ENCODE measurements at places on chromosomes 7 and 10.

DNA sequence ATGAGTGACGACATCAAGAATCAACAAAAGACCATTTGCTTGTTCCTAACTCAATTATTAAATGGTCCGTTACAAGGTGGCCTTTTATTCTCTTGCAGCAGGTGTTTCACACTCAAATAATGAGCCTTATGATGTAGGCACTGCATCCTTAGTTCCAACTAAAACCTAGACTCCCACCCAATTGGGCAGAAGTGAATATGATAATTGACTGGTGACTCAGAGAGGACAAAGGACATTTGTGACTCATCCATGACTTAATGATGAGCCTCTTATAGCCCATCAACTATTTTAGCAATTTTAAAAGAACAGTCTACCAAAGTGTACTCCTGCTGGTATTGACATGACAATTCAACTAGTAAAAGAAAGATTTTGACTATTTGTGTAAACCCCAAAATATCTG, 1027.8 kb upstream of the PHF14 start:
- peak; percentile 36 for DNase-seq

DNA sequence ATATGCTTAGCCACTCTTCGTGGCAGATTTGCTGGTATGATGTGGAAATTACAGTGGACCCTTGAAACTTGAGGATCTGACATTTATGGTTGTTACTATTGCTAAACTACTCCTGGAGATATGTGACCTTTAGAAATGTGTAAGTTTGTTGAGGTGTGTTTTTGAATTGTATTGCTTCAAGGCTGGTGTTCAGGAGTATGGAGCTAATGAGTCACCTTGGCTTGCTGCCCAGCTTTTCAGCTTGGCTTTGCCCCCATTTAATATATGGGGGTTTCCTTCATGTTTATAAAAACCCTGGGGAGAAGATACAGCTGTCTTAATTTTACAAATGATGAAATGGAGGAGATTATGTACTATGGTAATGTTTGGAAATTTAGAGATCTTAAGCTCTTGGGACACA, 11.6 kb downstream of the HBP1 start:
- DNase-seq, result no peak

DNA sequence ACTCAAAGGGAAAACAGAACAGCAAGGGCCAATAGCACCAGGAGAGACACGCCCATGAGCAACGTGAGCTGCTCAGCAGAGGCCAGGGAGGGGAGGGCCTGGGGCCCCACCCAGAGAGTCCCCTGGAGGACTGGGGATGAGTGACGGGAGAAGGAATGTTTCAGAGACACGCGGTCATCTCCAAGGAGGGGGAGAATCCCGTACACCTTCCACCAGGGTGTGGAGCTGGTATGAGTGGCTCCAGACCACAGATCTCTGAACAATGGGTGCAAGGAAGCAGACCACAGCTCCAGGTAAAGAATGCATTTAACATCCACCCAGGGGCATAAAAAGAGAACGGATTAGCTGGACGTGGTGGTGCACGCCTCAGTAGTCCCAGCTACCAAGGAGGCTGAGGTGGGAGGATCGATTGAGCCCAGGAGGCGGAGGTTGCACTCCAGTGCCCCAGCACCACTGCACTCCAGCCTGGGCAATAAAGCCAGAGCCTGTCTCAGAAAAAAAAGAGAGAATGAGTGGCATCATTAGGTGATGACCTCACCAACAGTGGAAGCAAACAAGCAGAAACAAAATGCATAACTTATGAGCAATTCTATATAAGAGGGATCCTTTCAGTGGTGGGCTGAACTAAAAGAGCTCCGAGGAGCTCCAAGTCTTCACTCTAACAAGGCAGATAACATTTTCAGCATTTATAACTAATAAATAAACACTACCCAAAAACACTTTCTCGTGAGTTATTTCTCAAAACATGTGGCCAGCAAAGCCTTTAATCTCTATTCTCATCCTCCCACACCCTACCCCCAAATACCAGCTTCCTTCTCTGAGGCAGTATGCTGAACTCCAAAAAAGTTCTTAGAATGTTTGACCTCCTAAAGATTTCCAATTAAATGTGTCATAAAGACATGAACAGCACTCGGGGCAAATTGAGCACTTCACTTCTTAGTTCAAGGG, 12.5 kb downstream of the PSAP start:
- no peak for DNase-seq

- DNase-seq, result no peak
Measured at GRCh38 chr10:101032637-101033224, 1.7 kb downstream of the SFXN3 start.

DNA sequence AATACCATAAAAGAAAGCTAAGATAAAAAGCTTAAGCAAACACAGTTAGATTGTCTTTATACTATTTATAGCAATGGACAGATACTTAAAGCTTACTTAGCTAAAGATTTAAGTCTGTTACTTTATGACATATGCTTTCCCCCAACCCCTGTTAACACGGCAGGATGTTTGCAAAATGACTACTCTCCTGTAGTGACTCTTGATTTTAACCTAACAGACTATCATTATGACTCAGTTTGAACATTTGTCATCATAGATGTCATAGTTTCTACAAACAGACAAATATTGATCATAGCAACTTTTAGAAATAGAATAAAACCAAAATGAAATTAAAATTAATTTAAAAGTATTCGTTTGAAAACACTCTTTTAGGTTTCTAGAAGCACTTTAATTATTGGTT, 7.8 kb upstream of the COMMD3 start:
- no peak for DNase-seq

GRCh38 chr10:31751051-31751737, 177.4 kb downstream of the ARHGAP12 start:
- no peak for DNase-seq

DNA sequence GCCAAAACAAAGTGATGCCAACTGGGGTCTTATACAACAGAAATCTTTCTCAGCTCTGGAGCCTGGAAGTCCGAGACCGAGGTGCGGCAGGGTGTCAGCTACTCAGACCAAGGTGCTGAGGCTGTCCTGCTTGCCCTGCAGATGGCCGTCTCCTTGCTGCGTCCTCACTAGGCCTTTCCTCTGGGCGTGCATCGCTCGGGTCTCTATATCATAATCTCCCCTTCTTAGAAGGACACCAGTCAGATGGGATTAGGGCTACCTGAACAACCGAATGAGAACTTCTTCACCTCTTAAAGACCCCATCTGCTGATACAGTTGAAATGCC, 244.7 kb downstream of the EBF3 start:
- no peak for DNase-seq

- DNase-seq, result no peak
Measured at GRCh38 chr7:50783801-50784507, 1.3 kb upstream of the GRB10 start.

DNA sequence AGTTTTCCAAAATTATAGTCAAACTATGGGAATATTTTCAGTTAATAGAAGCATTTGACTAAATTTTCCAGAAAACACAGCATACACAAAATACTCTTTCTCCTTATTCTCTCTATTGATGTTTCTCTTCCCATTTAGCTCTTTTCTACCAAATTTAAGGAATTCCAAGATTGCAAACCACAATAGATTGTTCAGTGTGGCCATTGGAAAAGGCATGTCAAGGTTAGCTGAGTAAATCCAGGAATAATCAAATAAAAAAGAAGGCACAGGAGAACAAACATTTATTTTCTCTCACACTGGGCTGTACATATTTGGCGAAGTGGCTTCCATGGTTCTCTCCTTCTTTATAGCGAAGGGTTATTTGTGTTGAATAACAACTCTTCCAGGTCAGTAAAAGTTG, 117.3 kb downstream of the THSD7A start:
- no peak for DNase-seq

DNA sequence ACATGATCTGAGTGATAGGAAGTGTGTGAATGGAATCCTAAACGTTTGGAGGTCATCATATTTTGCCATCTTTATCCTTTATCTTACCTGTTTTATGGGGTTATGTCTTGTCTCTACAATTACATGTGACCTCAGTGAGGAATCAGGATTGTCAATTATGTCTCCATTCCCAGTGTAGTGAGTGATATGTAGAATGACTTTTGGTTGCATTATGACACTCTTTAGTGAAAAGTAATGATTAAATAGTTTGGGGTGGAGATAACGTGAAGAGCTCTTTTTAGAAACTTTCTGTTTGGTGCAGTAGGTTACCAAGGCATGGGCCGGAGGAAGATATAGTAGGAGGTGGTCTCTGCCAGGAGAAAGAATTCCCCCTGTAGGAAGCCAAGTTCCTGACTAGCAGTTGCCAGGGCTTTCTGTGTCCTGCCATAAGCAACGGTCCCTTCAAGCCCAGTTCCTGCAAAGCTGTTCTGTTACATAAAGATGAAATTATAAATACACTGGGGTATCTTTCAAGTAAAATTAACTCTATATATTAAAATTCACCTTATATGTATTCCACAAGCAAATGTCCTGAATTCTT, 228.2 kb downstream of the NSUN6 start:
- no peak for DNase-seq

GRCh38 chr10:70905071-70906021, 17.0 kb upstream of the PCBD1 start:
- no peak for DNase-seq

- no peak for DNase-seq
Measured at GRCh38 chr7:9961161-9961922, 1012.3 kb upstream of the PHF14 start.

GRCh38 chr7:100444311-100445278, 8.3 kb upstream of the PPP1R35 start:
- DNase-seq, result no peak

- no peak for DNase-seq
Measured at GRCh38 chr7:2452074-2452507, 24.1 kb downstream of the GRIFIN start.

DNA sequence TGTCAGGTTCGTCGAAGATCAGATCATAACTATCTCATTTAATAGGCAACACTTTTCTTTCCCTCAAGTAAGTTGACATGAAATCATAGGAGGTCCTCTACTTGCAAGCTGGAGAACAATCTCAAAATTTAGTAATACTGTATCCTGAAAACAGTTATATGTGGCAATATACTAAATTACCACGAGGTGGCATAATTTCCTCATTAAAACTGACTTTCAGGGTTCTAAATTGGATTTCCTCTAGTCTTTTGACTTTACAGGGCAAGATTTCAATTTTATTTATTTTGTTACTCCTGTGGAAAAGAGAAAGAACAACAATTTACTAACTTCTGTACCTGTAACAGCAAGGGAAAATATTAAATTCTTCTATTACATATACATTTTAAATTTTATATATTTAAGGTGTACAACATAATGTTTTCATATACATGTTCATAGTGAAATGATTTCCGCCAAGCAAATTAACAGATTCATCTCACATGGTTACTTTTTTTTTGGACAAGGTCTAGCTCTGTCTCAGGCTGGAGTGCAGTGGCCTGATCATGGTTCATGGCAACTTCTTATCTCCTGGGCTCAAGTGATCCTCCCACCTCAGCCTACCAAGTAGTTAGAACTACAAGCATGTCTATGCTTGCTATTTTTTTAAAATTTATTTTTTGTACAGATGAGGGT, 53.4 kb upstream of the CYP2C18 start:
- peak; percentile 24 for DNase-seq

DNA sequence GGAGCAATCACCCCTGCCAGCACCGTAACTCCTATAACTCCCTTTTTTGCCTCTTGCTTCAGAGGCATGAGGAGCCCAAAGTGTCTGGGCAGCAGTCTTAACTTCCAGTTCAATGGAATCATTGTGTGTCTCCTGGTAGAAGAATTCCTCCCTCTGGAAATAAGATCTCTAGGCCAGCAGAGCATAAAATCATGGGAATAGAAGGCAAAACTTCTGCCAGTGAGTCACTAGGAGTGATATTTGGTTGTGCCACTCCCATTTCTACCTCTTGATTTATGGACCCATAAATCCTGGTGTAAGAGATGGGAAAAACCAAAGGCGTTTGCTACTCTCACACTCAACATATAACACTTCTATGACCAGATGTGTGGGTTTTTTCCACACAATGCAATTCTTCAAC, 104.9 kb upstream of the FAM180A start:
- DNase-seq, result peak; percentile 87

- DNase-seq, result no peak
Measured at GRCh38 chr10:89662596-89662995, 17.6 kb upstream of the PANK1 start.

- DNase-seq, result no peak
Measured at GRCh38 chr7:50455658-50456057, 5.5 kb upstream of the FIGNL1 start.

Data from COLO829 (cell line).